ENCODE measurements at places on chromosomes 6 and 20.

DNA sequence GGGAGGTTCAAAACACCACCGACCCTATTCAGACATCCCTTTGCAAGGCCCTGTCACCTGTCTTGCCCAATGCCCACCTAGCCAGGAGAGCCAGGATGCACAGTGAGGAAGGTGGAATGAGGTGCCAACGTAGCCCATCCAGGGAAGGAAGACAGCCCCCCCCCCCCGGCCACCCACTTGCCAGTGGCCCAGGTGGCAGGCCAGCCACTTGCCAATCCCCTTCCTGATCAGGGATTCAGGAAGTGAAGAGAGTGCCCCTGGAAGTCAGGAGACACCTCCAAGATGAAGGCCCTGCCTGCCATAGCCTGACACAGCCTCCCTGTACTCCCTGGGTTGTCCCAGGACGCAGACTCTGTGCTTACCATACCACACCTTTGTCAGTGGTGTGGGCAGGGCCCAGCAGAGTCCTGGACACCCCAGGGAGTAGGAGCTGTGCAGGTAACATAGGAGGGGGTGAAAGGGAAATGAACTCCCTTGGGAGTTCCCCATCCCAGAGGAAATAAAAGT lies 54.7 kb downstream of the MRPL14 start:
- no peak for DNase-seq

DNA sequence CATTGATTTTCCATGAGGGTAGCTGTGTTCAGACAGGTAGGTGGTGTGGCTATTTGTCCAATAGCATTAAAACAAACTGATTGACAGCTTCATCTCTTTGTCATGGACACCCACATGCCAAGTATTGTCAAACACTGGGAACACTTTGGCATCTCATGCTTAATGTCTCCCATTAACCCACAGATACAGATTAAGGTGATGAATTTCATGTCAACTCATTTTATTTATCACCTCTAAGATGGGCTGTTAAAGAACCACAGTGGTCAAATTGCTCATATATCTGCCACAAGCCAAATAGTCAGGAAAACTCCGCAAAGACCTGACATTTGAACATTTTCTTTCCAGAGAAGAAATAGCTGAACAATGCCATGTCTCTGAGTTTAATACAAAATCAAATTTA lies 139.1 kb upstream of the SPTLC3 start:
- DNase-seq = no peak

DNA sequence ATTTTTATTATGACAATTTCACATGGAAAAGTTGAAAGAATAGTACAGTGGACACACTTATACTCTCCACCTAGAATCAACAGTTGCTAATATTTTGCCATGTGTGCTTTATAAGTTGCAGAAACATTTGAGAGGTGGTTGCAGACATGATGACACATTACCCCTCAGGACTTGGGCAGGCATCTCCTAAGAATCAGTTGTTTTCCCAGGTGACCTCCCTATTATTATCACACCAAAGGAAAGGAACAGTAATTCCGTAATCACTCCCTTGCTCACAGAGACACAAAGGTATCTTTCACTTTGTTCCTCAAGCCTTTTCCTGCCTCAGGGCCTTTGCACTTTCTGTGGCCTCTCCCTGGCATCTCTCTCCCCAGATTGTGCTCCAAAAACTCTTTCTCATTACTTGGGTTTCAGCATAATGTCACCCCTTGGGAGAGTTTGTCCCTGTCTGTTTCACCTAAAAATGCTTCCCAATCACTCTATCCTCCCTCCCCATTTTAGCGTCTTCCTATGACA lies 5.9 kb upstream of the SULF2 start:
- DNase-seq = no peak

- no peak for DNase-seq
Observed at GRCh38 chr6:135869857-135870256, 18.4 kb downstream of the PDE7B start.

DNA sequence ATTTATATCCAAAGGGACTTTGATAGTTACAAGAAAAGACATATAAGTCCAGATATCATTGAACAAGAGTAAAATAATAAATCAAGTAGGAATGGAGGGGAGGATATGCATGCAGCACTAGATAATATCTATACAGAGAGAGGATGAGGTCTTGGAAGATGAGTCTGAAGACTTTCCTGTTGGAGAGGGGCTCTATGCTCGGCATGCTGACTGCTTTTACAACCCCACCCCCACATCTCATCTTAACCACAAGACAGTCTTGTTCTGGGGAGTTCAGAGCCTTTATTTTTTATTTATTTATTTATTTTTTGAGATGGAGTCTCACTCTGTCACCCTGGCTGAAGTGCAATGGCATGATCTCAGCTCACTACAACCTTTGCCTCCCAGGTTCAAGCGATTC lies 48.4 kb upstream of the IER3 start:
- no peak for DNase-seq

GRCh38 chr6:170360476-170360875 lies 53.9 kb downstream of the FAM120B start:
- no peak for DNase-seq

- DNase-seq = peak; percentile 50
Observed at GRCh38 chr6:156662025-156662445, 115.1 kb upstream of the ARID1B start.

DNA sequence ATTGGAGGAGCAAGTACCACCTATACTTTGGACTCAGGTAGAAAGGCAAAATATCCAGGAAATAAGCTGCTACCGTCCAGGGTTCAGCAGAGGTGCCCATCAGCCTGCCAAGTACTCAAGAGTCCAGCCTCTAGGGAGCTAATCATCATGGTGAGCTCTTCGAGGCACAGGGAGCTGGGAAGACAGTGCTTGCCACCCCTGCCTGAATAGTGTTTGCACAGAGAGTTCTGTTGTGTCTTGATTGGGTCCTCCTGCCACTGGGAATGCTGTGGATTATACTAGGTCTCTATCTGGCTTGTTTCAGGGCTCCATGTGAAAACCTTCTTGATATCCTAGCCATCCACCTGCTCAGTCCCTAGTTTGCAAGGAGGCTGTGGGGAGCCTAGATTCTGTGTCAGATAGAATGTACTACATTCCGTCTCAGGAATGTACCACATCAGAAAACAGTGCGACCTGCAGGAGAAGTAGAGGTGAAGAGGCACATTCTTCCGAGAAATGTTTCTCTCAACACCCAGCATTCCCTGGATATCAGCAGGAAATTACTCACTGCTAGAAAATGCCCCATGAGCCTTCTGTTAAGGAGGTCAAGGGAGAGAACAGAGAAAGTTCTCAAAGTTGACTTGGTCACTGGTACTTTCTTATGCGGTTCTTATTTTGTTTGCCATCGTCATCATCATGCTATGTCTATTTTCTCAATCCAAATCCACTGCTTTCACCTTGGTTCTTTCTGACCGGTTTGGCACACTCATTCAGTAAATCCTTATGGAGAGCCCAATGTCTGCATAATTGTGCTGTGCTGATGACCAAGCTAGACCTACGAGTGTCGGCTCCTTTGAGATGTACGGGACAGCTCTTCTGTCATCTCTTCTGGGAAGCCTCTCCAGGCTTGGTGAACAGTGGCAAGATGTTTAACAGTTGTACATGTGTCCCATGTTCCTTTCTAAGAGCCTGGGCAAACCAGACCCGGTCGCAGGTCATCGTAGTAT lies 30.7 kb downstream of the PTPN1 start:
- peak; percentile 18 for DNase-seq

DNA sequence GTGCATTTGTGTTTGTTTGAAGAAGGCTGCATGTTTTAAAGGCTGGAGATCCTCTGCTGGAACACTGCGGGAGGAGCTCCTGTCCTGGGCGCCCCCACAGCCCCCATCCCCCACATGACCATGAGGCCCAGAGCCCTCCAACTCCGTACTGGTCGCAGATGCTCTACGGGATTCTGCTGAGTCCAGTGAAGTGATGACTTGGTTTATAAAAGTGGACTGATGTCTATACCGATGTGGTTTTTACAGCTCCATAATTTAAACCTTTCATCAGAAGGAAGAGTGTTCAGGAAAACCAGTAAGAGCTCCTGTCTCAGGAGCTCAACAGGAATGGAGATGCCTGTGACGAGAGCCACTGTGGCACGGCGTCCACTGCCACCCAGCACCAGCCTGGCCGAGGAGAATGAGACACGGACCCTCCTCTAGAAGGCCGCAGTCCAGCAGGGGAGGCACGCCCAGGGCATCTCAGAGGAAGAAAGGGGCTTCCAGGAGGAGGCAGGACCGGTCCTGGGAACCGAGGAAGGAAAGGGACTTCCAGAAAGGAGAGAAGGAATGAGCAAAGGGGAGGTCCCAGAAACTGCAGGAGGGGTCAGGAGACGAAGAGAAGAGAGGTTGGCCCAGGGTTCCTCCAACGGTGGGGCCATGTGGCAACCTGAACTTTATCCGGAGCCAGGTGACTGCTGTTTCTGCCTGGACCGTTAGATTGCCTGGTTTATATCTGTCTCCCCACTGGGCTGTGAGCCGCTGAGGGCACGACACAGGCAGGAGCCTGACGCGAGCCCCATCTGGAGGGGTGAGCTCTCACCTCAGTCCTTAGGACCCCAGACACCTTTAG lies 26.9 kb downstream of the BFSP1 start:
- DNase-seq = no peak
